ENCODE measurements at places on chromosomes 16 and 17.

GRCh38 chr17:3032258-3033247 lies 30.9 kb downstream of the OR1D5 start:
- DNase-seq: no peak

- no peak for DNase-seq
These were observed 23.1 kb downstream of the PRDM7 start for GRCh38 chr16:90053902-90054500.

GRCh38 chr16:63947022-63947421 lies 1174.8 kb downstream of the CDH11 start:
- no peak for DNase-seq

GRCh38 chr16:2022723-2023091 lies 3.1 kb downstream of the NPW start:
- no peak for DNase-seq

GRCh38 chr17:46851029-46851741 lies at the start of gene WNT9B:
TSS of gene WNT9B (plus strand) at chr17:46851583. CDS start at chr17:46851639, 56 bp downstream.
- no peak for DNase-seq

GRCh38 chr16:51549836-51550235 lies 398.8 kb upstream of the SALL1 start:
- DNase-seq: no peak

DNA sequence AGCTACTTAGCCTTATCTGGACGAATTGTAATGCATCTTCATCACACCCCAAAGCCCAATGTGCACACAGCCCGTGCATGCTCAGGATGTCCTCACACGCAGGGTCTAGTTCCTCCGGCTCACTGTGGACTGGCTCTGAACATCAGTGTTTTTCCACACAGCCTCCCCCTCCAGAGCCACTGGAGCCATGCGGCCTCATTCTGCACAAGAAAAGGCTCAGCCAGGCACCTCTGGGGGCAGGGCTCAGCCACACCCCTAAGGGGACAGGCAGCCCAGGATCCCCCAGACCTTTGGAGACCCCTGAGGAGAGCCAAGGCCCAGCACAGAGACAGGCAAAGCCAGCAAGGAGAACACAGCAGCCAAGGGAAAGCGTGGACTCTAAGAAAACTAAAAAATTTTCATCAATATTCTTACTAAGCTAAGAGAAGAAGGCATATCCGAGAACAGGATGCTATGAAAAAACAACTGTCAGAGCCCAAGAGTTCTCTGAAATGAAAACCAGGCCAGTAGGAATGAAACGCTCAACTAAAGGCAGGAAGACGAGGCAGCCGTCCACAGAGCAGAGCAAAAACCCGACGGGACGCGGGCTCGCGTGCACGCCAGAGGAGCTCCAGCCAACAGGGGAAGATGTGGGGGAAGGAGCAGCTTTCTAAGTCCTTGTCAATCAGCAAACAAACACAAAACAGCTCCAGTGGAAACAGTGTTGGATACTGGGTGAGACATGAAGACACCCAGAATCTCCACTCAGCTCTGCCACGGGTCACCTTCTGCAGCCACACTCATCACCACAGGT lies 34.5 kb downstream of the MAP1LC3B start:
- no peak for DNase-seq

GRCh38 chr16:20675488-20676267 lies 21.8 kb downstream of the ACSM1 start:
- no peak for DNase-seq

DNA sequence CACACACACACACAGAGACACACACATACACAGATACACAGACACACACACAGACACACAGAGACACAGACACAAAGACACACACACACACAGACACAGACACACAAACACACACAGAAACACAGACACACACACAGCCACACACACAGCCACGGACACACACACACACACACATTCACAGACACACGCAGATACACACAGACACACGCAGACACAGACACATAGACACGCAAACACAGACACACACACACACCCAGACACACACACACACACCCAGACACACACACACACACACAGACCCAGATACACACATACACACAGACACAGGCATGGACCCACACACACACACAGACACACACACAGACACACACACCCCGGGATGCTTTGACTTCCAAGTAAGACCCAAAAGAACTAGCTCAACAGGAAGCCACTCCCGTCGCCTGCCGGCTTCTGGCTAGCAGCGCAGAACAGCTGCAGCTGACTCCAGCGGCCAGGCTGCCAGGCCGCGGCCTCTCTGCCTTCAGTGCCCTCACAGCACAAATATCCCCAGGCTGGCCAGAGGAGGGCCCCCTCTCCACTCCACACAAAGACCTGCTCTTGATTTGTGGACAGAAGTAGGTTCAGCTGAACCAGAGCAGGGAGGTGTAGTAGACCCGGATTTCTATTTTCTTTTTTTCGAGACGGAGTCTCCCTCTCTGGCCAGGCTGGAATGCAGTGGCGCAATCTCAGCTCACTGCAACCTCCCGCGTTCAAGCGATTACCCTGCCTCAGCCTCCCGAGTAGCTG lies 6.0 kb upstream of the CHRNE start:
- DNase-seq: peak; percentile 40

DNA sequence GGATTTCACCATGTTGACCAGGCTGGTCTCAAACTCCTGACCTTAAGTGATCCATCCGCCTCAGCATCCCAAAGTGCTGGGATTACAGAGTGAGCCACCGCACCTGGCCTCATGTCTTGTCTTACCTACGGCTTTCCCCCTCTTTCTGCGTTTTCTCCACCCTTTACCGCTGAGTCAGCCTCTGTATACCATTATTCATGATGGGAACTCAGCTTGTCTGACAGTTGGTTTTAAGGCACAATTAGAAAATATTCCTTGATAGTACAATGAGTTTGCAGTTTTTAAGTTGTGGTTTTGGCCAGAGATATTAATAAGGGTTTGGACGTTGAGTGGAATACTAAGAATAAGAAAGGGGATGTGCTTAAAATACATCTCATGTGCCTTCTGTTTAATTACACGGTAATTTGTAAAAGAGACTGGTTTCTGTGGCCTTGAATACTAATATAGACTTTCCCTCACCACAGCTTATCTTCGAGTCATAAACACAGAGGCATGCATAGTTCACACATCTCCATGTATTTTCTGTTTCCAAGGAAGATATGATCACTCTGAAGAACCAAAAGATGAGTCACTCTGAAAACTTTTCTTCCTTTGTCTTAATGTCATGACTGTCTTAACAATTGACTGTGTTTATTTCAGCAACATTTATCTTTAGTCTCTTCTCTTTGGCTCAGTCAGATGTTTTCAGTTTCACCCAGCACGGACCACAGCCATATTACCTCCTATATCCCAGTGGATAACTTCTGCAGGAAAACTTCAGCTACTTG lies 54.4 kb downstream of the PITPNC1 start:
- no peak for DNase-seq

DNA sequence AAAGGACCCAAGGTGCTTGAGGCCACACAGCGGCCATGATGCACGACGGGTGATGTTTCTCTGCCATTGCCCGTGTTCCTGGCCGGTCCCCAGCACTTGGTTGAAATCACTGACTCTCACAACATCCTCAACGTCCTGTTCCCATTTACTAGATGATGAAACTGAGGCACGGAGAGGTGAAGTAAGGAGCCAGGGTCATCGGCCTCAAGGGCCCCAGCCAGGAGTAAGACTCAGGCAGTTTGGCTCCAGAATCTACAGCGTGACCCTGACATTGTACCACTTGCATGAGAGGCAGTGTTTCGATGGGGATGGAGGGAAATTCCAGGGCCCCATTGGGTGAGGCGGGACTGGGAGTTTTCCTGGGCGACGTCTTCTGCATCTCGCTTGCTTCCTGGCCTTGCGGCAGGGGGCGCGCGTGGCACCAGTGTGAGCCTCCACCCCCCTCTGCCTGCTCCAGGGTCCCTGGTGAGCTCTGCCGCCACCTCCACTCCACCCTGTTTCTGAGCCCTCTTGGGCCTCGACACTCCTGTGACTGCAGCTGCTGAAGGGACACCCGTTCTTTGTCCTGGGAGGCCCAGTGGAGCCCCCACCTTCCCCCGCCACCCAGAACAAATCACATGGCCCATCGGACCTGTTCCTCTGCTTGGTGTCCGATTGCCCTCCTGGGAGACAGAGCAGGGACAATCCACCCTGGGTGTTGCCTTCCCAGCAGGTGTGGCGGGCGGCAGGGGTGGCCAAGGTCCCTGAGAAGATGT lies 133.0 kb upstream of the GSE1 start:
- DNase-seq: no peak

GRCh38 chr16:6375465-6376075 lies 957.1 kb upstream of the RBFOX1 start:
- DNase-seq: no peak

- DNase-seq: no peak
These were observed 36.8 kb downstream of the RPGRIP1L start for GRCh38 chr16:53666786-53667415.

DNA sequence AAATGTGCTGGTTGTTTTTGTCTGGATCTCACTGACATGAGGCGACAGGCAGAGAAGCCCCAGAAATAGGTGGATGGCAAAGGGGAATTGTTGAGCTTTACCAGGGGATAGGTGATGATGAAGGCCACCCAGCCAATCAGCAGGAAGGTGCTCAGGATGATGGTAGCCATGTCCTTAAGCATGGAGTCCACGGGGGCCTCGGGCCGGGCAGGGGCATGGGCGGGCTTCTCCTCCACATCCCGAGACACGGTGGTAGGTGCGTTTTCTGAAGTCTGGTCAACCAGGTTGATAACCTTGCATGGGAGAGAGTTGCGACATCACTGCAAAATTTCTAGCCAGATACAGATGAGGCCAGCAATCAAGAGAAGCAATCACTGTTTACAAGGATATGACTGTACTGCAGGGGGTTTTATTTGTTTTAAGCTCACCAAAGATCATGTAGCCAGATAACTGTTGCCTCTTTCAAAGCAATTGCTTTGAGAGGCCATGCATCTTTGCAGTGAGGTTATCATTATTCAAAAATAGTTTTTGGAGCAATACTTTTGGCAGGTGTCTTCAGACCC lies 37.3 kb upstream of the ICAM2 start:
- DNase-seq: no peak

GRCh38 chr17:58308985-58309917 lies 19.3 kb downstream of the TSPOAP1 start:
- DNase-seq: no peak

GRCh38 chr17:68172461-68172954 lies 75.3 kb upstream of the AMZ2 start:
- peak; percentile 83 for DNase-seq

DNA sequence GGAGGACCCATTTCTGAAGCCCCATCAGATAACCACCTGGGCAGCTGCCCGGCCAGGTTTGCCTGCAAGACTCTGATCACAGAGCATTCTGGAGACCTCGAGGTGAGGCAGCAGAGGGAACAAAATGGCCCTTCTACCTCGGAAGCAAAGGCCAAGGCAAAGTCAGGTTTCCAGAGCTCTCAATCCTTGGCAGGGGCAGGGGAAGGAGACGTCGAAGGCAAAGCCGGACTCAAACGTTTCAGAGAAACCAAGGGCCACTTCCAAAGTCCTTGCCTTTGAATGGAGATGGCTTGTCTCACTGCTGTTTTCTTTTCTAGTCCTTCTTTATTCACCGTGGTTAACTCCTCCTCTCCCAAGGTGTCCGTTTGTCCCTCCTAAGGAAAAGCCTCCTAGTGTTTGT lies 355.3 kb downstream of the SOX9 start:
- DNase-seq: no peak

DNA sequence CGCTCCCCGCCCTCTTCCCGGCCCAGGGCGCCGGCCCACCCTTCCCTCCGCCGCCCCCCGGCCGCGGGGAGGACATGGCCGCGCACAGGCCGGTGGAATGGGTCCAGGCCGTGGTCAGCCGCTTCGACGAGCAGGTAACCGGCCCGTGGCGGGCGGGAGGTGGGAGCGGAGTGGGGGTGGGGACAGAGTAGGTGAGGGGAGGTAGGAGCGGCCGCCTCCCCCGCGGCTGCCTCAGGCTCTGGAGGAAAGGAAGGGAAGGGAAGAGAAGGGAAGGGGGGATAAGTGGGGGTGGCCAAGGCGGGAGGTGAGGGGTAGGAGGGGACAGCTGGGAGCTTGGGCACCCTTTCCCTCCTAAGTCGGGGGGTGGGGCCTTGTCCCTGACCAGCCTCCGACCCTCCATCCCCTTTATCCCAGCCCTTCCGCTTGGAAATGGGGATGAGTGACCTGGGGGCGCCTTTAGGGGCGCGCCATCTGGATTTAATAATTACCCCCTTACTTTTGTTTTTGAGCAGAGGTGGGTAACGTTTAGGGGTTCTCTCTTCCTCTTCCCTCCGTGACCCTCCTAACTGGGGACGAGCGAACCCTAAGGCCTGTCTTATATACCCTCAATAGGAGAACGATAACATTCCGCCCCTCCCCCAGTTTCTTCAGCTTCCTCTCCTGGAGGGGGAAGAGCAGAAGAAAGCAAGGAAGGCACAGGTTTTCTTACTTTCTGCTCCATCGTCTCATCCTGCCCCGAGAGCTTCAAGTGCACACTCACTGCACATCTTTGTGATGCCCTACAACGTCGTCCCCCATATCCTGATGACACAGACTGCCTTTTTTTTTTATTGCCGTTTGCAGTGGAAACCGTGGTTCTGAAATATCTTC lies 694 bp downstream of the NF1 start:
- peak; percentile 17 for DNase-seq

DNA sequence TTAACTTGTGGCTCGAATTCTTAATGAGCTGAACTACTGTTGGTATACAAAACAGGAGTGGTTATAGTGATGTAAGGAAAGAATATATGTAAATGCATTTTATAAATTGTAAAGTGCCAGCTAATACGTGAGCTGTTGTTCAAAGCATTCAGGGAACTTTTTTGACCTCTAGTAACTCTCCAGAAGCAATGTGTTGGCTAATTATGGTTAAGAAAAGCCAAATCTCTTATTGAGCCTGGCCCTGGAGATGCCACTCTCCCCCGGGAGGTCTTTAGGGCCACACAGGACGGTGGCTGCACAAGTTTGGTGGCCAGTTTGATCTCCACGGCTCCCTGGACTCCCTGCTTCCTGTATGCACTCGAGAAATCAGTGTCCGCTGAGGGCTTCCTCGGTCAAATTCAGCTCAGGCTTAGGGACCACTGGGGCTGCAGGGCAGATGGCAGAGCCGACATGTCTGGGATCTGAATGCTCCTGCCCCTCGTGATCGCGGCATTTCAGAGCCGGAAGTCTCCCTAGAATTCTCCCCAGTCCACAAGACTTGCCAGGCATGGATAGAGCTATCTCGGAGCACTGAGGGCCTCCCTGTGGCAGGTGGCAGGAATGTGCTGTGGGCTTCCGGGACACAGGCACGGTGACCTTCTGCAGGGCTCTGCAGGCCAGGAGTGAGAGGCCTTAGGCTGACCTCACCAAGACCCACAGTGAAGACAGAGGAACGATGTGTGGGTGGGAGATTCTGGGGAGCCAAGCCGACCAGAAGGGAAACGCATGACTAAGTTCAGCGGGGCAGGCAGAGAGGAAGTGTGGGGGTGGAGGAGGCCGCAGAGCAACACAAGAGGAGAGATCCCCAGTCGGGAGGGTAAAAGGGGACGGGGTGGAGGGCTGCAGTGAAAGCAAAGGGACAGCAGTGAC lies 18.6 kb upstream of the PITPNM3 start:
- DNase-seq: peak; percentile 24

DNA sequence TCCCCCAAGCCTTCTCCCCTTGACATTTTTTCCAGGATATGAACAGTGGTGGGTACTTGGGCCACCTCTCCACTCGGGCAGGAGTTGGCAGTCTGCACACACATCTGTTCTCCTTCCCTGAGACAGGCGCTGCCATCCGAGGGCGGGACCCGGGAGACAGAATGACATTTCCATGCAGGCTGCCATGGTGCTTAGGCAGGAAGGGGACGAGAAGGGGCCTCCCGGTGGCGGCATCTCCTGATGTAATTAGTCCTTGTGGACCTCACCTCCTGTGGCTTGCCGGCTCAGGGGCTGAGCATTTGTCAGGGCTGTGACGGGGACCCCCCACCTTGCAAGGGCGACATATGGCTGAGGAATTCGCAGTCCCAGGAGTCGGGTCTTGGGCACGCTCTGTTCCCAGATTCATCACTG lies 197.2 kb downstream of the FOXL1 start:
- no peak for DNase-seq

GRCh38 chr16:9428355-9429005 lies 337.0 kb downstream of the HAPSTR1 start:
- DNase-seq: no peak

All from stimulated activated effector memory CD8-positive, alpha-beta T cell treated with anti-CD3 and anti-CD28 coated beads, Interleukin-12 subunit alpha, Interleukin-12 subunit beta, amount 100 ng/mL, for 72 hours (primary cell).